ENCODE measurements at places on chromosomes 6 and 20.

DNA sequence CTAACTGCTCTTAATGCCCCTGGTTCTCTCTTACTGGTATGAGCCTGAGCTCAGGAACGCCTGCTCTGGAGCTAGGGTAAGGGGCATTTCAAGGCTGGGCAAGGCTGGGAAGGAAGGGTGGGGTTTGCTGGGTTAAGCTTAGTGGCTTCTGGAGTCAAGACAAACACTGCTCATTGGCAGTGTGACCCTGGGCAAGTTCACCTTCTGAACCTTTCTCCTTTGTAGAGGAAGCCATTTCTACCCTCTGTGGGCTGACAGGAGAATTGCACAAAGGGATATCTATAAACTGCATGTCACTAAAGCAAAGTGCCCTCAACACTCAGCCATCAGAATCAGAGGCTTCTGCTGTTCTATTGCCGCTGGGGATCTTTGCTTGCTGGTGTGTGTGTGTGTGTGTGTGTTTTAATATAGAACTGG is 20.3 kb upstream of the LRRN4 start:
- DNase-seq, result no peak

- no peak for DNase-seq
Observed at GRCh38 chr20:39532205-39532604, 570.1 kb downstream of the DHX35 start.

DNA sequence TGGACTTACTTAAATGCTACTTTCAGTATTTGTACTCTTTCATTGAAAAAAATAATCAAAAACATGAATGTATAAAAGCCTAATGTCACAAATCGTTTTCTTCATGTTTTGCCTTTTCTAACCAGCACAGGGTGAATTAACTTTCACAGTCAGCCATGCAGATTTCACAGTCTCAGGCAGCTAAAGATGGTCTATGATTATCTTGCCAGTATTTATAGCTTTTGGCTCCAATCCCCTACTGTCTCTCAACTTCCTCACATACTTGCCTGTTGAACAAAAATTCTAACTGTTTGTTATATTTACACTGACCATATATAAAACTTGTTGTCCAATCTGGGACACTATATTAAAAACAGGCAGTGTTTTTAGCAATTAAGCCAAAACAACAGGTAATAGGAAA is 358.2 kb downstream of the ARHGAP18 start:
- no peak for DNase-seq

GRCh38 chr6:40802481-40802880 is 215.3 kb upstream of the LRFN2 start:
- DNase-seq, result no peak
